Posterior cingulate gyrus (tissue), 11 donors: ENCODE measurements at places on chromosomes 5 and 9.

DNA sequence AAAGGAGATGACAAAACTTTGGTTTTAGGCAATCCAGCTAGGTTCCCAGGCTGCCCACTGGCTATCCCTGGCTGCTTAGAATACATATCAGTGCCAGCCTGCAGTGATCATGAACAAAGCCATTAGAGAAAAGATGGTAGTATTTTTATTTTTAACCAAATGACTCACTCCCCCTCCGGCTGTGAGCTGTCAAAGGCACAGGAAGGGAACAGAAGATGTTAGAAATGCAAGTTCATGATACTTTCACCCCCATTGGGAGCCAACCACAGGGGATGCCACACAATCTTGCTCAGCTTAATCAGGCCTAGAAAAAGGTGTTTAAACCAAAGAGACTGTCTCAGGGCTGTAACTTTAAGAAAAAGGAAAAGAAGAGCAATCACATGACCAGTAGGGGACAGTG, 70.3 kb upstream of the ASTN2 start:
- no peak for DNase-seq

DNA sequence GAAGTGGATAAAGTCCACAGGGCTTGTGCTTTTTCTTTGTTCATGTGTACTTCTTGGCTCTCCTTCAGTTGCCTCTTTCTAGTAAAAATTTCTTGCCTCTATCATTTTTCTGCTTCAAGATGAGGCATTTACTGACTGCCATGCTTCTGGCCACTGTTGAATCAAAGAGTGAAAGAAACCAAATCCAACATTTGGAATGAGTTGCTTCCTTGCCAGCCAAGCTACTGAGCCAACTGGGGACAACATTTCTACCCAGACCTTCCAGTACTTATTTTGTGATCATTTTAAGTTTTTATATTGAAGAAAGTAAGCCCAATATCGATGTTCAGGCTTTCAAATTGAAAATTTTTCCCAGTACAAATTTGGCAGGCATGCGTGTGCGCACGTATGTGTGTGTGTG, 73.2 kb downstream of the SNCAIP start:
- DNase-seq, result no peak

DNA sequence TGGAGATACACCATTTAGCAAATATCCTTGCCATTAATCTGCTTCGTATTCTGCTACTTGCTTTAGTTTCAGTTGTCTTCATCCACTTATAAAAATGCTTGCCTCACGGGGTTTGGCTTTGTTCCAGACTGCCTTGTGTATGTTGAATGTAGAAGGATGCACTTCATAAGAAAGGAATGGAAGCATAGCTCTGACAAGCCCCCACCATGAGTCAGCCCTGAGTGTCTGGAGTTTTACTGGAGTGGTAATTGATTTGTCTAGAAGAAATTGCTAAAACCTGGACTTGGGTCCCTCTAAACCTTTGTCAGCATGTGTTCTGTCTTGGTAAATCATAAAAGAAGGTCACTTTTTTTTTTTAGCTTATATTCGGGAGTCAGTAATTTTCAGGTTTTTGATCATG, 4.6 kb downstream of the TEX48 start:
- no peak for DNase-seq

GRCh38 chr9:98793031-98793430, 3.3 kb downstream of the ANKS6 start:
- no peak for DNase-seq

- no peak for DNase-seq
Measured at GRCh38 chr9:79801459-79801858, 229.7 kb downstream of the TLE4 start.

DNA sequence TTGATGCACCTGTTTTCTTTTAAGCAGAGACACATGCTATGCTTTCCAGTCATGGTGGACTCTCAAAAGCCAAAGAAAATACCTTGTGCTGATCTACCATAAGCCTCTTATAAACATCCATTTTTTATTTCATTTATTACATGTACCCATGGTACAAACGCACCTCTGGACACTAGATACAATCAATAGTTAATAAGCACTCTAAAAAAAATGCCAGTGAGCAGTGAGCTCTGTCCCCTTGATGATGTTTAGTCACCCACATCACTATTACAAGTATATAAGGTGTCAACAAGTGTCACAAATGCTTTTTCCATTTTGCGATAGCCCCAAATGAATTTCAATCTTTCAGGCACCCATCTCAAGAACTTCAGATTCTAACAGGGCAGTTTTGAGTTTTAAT, 5.9 kb downstream of the KLF4 start:
- DNase-seq, result no peak

GRCh38 chr9:4566806-4567205, 76.5 kb downstream of the SLC1A1 start:
- no peak for DNase-seq

DNA sequence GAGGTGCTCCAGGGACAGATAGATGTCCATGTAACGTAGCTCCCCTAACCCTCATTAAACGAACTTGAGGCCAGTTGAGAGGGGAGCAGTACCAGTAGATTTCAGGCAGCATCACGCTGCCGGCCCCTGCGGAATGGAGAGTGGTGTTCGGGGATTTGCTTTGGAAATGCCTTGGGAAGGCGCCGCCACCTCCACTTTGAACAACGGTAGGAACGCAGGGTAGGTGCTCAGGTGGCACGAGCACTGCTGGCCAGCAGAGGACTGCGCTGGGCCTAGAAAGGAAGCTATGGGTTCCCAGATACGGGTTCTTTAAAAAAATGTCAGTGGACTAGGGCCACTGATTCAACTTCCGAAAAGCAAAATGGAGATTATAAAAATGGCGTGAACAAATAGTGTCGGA, 271.8 kb downstream of the FANCC start:
- no peak for DNase-seq

- no peak for DNase-seq
Measured at GRCh38 chr5:79845448-79846197, 145.4 kb downstream of the MTX3 start.

GRCh38 chr5:92998456-92998855, 582.6 kb downstream of the NR2F1-AS1 start:
- DNase-seq, result no peak

DNA sequence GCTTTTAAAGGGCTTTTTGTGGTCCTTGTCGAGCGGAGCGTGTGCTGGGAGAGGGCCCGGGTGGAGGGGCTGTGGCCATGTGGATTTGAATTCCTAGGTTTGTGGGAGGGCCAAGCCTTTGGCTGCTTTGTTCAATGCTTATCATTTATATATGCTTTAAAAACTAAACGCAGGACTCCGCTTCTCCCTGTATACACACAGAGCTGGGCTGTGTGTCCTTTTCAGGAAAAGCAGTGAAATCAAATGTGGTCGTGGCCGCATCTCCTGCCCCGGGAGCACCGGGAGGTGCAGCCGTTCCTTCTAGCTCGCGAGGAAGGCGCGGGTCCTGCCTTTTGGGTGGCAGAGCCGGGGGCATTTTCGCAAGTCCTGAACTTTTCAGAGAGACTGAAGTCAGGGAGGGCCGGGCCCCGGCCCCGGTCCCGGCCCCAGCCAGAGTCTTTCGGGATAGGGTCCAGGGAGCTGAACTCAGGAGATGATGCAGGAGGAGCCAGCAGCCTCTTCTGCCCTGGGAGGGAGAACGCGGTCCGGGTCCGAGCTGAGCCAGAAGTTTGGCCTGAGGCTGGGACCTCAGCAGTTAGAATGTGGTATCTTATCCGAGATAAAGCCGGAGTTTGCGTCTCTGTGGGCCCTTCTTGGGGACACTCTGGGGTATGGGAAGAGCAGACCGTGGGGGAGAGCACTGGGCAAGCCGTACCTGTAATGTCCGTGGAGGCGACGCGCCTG, 158.8 kb downstream of the C9orf152 start:
- no peak for DNase-seq

DNA sequence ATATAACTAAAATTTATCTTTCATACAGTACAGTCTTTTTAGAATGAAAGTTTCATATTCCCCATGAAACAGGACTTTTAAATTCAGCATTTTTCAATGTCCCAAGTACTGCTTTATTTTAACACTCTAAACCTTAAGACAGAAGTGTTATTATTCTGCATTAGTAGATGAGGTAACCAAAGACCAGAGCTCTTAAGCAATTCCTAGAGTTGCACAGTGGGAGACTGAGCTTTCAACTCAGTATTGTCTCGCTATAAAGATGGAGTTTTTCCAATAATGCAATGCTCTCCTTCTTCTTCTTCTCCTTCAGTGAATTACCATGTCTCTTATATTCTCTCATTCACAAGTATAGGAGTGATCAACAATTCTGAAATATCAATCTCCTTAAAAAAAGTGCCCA, 479.7 kb downstream of the CETN3 start:
- DNase-seq, result no peak

DNA sequence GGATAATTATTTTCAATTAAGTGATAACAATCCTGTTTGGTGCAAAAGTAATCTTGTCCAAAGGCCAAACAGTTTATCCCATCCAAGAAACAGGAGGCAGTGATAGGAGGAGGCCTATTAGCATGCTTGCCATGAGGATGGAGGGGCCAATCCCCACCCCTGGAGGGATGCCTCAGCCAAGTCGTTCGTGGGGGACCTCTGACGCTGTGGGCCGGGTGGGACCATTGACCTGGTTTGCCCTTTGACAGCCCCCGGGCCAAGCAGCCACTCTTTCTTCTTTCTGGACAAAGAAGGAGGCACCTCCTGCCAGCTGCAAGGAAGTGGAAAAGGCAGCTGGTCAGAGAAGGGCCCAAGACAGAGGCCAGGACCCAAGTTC, 39.5 kb upstream of the GRHPR start:
- no peak for DNase-seq

DNA sequence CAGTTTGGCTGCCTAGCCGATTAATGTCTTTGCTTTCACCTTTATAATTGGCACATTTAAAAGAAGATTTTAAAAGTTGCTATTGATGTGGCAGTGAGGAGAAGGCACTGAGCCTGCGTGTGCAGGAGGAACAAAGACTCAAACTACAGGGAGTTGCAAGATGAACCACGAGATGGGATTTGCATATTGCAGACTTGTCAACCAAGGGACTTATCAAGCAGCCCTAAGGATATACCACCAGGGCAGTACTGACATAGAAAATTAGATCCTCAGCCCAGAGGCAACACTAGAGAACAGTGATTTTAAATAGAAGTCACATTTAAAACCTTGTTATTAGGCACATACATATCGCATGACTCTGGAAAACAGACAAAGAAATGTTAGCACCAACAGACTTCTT, 342.6 kb downstream of the GLIS3 start:
- DNase-seq, result no peak

DNA sequence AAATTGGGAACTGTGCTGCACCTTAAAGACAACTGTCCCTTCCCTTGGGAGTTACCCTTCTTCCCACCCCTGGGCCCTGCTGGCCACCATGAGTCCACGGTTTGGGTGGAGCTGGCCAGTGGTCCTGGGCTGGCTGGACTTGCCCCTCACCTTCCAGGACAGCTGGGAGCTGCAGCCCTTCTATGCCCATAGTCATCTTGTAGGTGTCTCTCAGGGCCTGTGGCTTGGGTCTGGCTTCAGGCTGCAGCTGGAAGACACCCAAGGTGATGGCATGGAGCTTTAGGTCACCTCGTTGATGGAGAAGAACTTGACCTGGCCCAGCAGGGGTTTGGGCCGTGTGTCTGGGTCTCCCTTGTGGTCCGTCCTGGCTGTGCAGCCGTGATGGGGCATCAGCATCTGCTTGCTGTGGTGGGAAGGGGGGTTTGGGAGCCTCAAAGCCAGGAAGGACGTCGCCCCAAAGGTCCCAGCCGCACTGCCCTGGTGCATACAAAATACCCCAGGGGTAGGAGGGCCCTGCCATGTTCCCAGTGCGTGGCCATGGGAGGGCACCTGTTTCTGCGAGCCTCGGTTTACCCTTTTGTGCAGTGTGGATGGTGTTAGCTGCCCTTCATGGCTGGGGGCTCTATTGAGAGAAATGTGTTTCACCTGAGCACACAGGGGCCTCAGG, 8.9 kb downstream of the WNK2 start:
- DNase-seq, result no peak

GRCh38 chr9:35909687-35910612, 660 bp downstream of the SPAAR start:
- no peak for DNase-seq

GRCh38 chr5:82620957-82621600, 342.9 kb upstream of the RPS23 start:
- DNase-seq, result no peak

GRCh38 chr5:141691867-141692532, 10.0 kb upstream of the ARAP3 start:
- DNase-seq, result peak; percentile 92

DNA sequence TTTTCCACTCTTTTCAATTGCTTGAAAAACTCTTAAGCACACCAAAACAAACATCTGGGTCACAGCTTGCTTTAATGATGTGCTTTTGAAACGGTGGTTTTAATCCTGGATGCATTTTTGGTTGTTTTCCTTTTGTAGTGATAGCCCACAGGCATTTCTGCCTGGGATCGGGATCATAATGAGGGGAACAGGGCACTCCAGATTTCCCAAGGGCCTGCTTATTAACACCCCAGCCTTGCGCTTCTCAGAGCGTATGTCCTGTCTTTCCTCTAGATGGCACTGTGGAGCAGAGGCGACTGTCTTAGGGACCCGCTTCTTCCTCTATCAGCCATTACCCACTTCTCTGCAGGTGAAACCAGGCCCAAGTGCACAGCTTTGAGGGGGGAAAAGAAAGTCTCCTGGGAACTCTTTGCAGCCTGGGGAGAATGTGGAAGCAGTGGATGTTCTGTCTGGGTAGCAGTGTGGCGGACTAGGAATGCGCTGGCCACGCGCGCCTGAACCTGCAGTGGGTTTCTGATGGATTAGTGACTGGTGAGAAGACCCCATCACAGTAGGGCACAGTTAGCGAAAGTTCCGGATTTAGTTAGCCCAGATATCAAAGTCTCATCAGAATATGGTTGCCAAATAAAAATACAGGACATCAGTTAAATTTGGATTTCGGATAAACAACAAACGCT, 190.1 kb downstream of the GNA14 start:
- DNase-seq, result peak; percentile 58

DNA sequence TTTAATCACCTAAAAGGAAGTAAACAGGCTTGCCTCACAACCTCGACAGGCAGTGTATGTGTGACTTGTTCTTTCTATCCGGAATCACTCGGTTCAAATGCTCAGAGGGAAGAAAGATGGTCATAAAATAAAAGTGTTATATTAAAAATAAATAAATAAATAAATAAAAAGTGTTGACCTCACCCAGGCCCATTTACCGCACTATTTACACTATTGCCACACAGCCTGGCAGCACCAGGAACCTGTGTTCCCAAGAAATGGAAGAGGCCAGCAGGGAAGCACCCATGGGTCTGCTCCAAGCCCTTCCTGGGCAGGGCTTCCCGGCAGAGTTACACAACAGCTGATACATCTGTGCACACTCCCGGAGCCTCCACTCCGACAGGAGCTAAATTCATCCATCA, 127.9 kb downstream of the EFNA5 start:
- DNase-seq, result no peak

DNA sequence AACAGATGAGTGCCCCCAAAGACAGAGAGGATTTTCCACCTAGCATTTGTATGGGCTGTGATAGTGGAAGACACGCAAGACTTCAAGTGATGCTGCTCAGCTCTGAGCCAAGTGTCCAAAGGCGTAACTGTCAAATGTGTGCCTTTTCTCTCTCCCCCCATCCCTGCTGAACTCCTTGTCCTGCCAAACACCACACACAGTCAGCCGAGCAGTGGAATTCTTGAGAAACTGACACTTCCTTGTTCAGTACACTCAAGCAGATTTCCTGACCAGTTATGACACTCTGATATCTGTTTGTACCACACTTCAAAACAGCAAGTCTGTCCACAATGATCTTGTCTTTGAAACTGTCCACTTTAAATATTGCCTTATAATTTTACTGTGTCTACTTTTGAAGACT, 166.4 kb downstream of the PIK3R1 start:
- no peak for DNase-seq
